ENCODE measurements at places on chromosomes 12 and 14.

DNA sequence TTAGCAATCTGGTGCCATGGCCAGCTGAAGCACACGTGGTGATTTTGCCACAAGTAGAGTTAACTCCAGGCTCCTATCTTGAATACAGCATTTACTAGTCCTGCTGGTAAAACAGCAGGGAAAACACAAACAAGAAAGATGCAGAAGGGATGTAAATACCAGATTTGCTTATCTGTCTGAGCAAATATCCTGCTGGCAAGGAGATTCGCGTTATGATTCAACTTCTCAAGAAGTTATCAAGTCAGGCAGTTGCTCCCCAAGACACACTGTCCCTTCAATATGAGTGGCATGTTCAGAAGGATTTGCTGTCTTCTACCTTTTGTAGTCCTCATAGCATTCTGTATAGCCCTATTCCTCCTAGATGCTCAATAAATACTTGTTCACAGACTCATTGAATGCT, 171.2 kb upstream of the EGLN3 start:
- no peak for DNase-seq

- no peak for DNase-seq
These were observed 2.0 kb downstream of the YAF2 start for GRCh38 chr12:42236017-42236416.

GRCh38 chr12:49941556-49942511, 8.7 kb upstream of the AQP2 start:
- DNase-seq: no peak

DNA sequence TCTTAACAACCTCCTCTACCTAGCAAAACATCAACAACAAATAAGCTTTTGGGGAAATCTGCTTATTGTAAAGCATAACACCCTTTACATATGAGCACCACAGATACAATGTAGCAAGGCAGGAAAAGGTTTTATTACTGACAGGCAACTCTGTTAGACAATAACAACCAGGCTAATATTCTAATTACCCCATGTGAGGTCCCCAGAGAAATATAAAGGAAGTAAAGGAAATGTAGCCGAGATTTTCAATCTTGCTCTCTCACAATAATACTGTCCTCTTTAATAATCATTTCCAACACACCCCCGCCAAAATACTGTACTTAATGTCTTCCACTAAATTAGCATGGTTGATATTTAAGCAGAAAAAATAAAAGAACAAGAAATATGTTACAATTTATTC, 14.0 kb upstream of the INSM2 start:
- DNase-seq: no peak

- no peak for DNase-seq
These were observed 485.6 kb upstream of the TMEM132C start for GRCh38 chr12:127781336-127781735.

- DNase-seq: no peak
These were observed 61.5 kb downstream of the TMEM30B start for GRCh38 chr14:61219673-61220072.

DNA sequence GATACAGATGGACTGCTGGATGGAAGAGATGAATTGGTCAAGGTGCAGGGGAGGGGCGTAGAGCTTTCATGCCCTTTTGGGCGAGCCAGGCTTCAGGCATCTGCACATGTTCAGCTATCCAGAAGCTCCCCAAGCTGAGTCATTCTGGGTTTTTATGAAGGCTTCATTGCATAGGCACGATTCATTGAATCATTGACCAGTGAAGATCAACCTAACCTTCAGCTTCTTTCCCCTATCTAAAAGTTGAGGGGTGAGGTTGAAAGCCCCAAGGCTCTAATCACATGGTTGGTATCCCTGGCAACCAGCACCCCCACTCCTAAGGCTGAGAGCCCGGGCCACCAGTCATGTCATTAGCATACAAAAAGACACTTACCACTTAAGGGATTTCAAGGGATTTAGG, 36.3 kb downstream of the RPS29 start:
- DNase-seq: no peak

DNA sequence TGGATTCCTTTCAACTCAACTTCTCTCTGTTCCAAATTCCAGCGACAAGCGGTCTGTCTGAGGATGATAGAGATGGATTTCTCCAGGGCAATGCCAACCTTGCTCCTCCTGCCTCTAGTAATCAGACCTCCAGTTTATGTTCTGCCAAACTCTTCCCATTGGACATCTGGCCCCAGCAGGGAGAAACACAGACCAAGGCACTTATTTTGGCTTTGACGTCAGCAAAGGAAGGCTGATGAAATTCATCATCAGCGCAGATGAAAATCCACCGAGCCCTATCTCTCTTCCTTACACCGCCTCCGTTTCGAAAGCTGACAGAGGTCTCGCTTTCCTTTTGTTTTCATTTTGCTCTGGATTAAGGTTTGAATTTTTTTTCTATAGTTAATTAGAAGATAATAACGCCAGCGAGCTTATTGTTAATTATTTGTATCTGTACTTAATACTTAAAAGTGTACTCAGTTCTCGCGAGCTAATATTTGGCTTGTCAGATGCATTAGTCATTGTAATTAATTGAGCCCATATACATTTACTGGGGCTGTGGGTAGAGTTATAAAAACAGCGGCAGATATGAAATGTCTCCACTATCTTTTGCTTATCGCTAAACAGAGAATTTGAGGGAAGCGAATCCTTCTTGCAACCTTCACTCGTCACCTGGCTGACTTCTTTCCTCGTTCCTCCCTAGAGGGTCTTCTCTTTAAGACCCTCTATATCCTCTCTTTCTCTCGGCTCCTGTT, 35.9 kb upstream of the MED13L start:
- DNase-seq: no peak

- no peak for DNase-seq
These were observed 80.5 kb downstream of the FBXO33 start for GRCh38 chr14:39351708-39352107.

DNA sequence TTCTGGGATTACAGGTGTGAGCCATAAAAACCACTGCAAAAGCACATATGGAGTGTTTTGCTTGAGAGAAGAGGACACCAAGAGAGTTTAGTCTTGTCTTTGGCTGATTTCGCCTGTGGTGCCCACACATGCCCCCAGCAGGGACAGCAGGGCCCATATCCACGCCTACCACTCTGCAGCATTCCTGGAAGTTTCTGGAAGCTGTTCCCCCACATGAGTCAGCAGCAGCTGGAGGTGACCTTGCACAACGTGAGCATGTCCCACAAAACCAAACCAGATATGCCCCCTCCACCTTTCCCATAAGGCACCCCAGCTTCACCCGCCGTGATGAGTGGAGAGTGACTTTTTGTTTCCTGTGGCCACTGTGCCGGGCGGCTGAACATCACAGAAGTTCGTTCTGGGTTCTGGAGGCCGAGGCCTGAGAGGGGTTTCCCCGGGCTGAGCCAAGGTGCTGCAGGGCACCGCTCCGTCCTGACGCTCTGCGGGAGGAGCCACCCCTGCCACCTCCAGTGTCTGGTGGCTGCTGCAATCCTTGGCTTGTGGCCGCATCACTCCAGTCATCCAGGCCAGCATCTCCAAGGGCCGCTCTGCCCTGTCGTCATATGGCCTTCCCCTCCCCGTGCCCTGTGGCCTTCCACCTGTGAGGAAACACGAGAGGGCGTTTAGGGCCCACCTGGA, 4.7 kb downstream of the ASPG start:
- DNase-seq: no peak

DNA sequence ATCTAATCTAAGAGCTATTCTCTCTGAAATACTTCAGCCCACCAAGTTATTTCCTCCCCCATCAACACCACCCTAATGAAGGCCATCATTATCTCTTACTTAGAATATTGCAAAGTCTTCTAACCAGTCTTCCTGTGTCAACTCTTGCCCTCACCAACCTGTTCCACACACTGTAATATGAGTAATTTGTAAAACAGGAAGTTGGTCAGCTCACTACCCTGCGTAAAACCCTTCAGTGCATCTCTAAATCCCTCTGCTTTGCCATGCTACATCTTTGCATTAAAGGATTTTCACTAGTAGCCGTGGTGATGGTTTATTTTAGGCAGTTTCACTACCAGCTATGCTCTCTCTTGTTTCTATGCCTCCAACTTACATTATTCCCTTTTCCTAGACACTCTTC, 70.0 kb downstream of the KIF21A start:
- no peak for DNase-seq

DNA sequence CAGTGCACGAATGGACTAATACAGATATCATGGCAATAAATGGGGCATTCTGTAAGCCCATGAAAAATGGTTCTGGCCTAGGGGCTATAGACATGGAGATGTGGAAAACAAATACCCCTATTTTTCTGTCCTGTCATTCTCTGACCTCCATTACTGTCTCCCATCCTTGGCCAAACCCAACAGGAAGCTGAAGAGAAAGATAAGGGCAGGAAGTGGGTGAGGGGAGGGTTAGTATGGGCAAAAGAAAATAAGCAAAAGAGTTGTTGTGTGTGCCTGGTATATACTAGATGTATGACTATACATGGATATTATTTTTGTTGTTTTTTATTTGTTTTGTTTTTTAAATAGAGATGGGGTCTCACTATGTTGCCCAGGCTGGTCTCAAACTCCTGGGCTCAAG, 339.3 kb downstream of the PCNX1 start:
- no peak for DNase-seq

DNA sequence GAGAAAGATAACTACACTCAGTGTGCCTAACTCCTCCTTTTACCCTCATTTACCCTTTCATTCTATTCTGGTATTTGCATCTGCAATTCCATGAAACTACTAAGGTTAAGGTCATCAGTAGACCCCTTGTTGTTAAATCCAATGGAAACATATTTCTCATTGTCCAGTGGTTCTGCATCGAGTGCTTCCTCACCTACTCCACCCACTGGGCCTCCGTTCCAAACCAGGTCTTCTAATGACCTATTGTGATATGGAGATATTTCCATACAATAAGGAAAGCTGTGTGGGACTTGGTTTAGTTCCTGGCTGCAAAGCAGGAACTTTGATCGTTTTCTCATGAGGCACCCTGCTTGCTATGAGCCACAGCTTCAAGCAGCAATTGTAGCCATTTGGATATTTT, 99.5 kb upstream of the FSCB start:
- DNase-seq: no peak

DNA sequence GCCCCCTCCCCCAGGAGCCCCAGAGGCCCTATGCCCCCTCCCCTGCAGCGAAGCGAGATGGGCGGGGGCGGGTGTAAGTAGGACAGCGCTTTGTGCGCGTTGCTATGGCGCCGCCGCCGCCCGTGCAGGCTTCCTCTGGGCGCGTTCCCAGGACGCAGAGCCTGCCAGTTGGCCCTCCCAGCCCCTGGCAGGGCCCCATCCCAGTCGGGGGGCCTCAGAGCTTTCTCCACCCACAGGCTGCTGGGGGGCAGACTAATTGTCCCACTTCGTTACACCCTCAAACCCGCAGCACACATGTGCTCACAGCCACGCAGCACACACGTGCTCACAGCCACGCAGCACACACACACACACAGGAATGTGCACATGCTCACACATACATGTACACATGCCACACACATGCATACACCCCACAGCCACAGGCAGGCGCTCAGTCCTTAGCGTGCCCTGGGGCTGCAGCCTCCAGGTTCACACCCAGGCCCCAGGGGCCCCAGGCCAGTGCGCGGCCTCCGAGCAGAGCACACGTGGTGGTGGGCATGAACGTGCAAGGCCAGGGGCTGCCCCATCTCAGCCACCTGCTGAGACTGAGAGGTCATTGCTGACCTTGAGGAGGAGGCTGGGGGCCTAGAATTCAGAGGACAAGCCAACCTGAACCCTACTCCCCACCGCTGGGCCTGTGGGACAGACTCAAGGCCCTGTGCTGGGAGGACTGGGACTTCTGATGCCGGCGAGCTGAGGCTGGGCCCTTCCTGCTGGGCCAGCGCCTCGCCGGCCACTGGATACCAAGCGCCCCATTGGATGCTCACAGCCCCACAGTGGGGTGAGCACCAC, 15.6 kb downstream of the TRMT61A start:
- DNase-seq: no peak

DNA sequence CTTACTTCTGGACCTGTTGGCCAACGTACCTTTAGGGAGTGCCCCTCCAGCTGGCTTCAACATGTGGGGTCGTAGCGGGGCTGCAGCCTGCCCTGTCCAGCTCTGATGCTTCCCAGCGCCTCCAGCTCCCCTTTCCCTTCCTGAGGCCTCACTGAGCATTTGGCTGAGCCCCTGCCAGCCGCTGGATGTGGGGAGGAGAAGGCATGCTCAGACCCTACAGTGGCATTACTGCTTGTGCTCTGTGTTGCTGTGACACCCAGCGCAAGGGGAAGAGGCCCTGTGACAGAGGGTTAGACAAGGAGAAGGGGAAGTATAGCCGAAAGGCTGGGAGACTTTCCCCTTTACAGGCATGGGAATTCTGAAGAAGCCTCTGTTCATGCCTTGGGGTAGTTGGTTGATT, 145.9 kb downstream of the PRKCH start:
- no peak for DNase-seq

DNA sequence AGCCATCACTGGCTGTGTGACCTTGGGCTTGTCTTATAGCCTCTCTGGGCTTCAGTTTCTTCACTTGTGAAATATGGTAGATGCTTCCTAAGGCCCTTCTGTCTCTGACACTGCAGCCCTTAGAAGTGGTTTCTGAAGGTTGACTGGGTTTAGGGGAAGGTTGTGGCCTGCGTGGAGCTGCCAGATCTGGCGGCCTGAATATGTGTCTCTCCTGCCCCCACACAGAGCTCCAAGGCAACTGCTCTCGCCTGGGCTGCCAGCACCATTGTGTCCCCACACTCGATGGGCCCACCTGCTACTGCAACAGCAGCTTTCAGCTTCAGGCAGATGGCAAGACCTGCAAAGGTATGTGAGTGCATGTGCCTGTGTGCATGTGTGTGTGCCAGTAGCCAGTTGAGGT, 4.0 kb downstream of the LRP1-AS start:
- no peak for DNase-seq

DNA sequence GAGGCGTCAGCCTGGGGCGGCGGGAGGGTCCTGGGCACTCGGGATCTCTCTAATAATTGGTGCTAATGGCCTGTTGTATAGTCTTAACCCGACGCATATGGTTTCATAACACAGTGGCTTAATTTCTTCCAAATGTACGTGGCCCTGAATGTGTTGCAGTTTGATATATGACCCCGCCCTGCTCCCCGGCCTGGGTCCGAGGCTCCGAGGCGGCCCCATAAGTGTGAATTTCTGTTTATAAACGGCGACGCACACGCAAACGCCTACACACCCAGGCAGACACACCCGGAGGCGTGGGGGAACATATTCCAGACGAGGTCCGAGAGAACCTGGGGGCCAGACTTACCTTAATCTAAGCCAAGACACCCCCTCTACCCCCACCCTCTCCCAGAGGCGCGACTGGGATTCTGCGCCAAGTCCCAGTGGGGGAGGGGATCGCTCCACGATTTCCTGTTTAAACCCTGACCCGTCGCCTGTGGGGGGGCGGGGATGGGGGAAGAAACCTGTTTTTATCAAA, 9.7 kb upstream of the HOXC6 start:
- DNase-seq: no peak

DNA sequence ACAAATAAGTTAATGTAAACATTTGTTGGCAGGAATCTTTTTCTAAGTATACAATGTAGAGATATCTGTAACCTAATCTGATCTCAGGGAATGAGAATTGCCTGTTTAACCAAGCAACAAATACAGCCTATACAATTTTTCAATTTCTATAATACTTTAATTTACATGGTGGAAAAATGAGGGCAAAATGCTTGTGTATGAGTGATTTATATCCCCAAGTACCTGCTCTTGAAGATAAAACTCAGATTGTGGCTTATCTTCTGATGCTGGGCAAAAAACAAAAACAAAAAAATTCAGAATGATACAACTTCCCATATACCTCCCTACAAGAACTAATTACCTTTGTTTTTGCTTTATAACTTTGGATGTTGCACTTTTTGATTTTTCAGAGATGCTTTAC, 2.2 kb downstream of the CNOT2 start:
- no peak for DNase-seq

Measured in activated naive CD4-positive, alpha-beta T cell (primary cell).